A172 (cell line): ENCODE measurements at places on chromosomes 1 and 21.
A peak's percentile ranks its signal among the peaks of the same experiment; 100 is the strongest.

DNA sequence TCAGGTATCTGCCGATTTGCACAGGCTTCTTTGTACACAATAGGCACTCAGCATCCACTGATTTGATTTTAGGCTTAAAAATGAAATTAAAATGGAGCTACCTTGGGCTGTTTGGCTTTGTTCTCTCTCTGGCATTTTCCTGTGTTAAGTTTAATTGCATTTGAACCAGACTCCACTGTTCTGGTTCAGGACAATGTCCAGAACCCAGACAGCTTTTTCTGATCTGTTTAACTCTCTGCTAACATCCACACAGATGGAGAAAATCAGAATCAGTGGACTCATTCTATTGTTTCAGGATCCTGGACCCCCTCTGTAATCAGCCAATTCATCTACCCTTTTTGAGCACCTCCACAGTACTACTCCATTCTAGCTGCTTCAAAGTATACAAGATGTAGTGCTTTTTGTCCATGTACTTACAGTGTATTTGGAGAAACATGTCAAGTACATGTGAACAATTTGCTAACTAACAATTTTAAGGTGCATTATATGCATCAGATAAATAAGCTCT, 248.1 kb downstream of the PTBP2 start:
- no peak for DNase-seq

GRCh38 chr1:222892137-222892769, 77.4 kb downstream of the DISP1 start:
- no peak for DNase-seq

- DNase-seq, result no peak
Measured at GRCh38 chr1:88799491-88799890, 91.9 kb downstream of the GTF2B start.

DNA sequence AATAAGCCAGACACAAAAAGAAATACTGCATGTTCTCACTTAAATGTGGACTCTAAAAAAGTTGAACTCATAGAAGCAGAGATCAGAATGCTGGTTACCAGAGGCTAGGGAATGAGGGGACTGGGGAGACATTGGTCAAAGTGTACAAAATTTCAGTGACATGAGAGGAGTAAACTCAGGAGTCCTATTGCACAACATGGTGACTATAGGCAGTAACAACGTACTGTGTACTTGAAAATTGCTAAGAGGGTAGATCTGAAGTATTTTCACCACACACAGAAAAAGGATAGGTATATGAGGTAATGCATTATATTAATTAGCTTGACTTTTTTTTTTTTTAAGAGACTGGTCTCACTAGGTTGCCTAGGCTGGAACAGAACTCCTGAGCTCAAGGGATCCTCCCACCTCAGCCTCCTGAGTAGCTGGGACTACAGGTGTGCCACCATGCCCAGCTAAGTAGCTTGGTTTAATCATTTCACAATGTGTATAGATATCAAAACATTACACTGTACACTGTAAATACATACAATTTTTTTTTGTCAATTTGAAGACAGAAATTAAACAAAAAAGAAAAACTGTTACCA, 7.4 kb downstream of the ZNF496 start:
- no peak for DNase-seq

DNA sequence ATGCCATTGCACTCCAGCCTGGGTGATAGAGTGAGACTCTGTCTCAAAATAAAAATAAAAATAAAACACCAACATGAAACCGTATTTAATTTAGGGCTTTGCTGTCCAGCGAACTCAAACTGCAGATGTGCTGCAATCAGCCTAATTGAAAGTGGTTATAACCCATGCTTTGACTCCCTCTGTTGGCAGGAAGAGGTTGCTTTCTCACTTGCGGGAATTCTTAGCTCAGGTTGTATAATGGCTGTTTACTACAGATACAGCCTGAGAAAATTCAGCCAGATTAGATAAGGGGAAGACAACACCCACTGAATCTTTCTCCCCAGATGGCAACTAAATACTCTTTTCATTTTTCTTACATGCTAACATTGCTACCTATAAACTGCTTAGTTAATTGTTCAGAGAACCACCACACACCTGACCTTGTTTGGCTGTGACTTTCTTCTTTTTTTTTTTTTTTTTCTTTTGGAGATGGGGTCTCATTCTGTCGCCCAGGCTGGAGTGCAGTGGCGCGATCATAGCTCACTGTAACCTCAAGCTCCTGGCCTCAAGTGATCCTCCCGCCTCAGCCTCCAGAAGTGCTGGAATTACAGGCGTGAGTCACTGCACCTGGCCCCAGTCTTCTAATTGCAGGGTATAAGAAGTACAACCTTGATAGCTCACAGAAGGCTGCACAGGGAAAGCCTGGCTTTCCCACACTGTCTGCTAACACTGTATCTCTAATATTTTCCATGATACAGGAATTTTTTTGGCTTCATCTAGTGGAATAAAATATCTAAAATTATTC, 34.6 kb downstream of the DNTTIP2 start:
- peak; percentile 78 for DNase-seq

- DNase-seq, result peak; percentile 98
Measured at GRCh38 chr1:45802343-45803298, 791 bp upstream of the MAST2 start.

GRCh38 chr1:192225703-192226102, 67.4 kb downstream of the RGS18 start:
- peak; percentile 53 for DNase-seq

DNA sequence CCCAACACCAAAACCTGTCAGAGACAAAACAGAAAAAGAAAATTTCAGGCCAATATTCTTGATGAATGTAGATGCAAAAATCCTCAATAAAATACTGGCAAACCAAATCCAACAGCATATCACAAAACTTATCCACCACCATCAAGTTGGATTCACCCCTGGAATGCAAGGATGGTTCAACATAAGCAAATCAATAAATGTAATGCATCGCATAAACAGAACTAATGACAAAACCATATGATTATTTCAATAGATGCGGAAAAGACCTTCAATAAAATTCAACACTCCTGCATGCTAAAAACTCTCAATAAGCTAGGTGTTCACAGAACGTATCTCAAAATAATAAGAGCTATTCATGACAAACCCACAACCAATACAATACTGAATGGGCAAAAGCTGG, 3.8 kb upstream of the OR2L5 start:
- no peak for DNase-seq

DNA sequence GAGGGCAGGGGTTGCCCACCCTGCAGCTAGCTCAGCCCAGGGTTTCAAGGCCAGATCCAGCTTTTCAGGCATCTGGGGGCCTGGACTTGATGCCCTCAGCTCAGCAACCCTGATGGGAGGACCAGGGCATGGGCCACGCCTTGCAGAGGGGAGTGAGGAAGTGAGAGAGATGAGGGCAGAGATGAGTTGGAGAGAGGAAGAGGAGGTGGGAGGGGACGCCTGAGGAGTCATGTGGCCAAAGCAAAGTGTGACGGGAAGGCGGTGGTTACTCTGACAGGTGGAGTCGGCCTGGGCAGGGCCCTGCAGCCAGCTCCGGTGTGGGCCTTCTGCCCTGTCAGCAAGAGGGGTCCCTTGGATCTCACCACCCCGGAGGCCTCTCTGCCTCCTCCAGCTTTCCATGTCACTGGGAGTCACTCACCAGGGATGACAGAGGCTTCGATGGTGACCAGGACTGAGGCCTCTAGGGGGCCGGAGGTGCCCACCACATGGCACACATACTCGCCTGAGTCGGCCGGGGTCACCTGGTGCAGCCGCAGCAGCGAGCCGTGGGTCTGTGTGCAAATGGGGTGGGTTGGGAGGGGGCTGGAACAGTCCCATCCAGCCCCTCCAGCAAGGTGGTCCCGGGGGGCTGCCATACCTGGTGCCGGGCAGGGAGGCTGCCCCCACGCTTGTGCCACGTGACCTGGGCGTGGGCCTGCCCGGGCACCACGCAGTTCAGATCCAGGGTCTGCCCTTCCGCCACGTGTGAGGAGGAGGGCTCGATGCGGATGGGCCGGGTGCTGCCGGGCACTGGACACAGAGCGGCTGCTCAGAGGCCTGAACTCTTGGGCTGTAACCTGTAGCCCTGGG, 40.4 kb downstream of the LDLRAD2 start:
- no peak for DNase-seq

DNA sequence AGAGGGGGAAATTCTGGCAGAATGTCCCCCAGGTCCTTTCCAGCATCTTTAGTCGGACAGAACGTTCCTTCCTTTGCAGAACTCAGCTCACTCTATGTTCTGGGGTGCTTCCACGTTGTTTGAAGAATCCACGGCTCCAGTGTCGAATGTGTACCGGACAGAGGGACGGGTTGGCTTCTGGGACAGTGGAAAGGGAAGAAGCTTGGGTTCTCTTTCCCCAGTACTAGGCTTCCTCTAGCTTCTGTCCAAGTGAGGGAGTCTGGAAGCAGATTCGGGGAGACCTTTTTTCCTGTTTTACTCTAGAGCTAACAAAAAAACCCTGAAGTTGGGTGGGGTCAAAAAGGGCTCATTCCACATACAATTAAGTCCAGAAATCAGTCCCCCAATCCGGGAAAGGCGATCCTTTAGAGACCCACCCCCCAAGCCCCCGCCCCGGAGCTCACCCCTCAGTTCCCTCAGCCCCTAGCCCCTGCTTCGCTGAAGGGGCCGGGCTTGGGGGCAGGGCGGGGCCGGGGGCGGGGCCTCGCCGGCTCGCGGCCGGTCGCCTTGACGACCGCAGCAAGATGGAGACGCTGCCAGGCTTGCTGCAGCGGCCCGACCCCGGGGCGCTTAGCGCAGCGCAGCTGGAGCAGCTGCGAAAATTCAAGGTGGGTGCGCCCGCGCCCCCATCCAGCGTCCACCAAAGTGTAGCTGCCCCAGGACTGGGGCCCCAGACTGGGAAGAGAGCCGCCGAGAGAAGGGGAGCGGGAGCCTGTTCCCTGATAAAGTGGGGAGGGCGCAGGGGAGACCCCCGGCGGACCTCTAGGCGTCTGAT, at the start of gene RIIAD1:
TSS of gene RIIAD1 (plus strand) at position 549 of the 814 bp plus-strand sequence. CDS start at position 564, 15 bp downstream.
- no peak for DNase-seq

DNA sequence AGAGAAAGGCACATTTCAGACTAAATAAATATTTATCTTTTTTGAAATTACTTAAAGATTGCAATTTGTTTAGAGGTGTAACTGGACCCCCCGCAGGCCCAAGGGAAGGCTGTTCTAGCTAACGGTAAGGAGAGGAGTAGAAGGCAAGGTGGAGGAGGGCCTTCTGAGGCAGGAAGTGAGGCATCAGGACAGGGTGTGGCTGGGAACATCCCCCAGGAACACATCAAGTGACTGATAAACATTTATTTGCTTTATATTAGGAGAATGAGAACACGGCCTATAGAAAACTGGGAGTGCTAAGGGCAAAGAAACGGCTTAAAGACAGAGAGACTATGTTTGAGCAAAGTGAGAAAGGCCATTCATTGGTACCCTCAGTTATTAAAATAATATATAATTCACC, 23.2 kb downstream of the HIVEP3 start:
- peak; percentile 90 for DNase-seq

DNA sequence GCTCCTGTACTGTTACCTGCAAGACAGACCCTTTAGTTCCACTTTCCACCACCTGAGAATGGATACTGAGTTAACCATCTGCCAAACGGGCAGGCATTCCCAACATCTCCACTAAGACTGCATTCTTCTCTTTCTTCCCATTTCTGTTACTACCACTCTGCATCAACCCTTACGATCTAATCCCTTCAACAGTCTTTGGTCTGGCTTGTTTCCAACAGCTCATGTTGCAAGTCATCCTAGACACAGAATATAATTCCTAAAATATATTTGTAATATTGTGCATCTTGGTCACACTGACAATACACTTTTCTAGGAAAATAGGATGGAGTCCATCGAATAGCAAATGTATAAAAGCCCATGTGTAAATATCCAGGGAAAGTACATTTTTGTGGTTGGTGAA, 166.7 kb downstream of the SIPA1L2 start:
- no peak for DNase-seq

GRCh38 chr1:51188230-51188629, 47.8 kb upstream of the RNF11 start:
- no peak for DNase-seq

DNA sequence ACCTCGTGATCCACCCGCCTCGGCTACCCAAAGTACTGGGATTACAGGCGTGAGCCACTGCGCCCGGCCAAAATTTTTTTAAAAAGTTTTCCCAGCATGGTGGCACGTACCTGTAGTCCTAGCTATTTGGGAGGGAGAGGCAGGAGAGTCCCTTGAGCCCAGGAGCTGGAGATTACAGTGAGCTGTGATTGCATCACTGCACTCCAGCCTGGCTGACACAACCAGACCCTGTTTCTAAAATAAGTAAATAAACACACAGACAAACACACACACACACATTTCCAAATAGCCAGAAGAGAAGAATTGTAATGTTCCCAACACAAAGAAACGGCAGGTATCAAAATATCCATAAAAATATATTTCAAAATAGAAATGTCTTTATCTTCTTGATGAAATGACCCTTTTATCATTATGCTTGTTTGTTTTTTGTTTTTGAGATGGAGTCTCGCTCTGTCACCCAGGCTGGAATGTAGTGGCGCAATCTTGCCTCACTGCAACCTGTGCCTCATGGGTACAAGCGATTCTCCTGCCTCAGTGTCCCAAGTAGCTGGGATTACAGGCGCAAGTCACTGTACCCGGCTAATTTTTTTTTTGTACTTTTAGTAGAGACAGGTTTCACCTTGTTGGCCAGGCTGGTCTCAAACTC, 9.3 kb downstream of the HES2 start:
- no peak for DNase-seq

- no peak for DNase-seq
Measured at GRCh38 chr21:41098481-41099042, 69.4 kb upstream of the BACE2 start.

- DNase-seq, result peak; percentile 17
Measured at GRCh38 chr1:21604208-21604957, 64.8 kb downstream of the RAP1GAP start.

- DNase-seq, result no peak
Measured at GRCh38 chr1:43063394-43064219, 104.9 kb upstream of the SLC2A1 start.

DNA sequence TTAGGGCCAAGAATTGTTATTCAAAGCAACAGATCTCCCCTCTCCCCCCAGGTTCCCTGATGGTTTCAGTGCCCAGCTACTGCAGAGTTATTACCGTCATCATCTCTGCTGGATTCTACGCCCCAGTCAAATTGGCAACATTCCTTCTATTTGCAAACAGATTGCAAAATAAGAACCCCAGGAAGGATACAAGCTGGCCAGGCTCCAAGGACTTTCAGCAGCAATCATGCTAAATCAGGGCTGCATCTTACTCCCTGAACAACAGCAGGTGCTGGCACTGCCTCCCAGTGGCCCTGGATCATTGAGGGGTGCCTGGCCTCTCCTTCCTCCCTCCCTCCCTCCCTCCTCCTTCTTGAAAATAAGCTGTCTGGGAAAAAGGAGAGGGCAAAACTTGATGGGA, 521.6 kb upstream of the BEND5 start:
- DNase-seq, result no peak

- DNase-seq, result peak; percentile 23
Measured at GRCh38 chr1:58922302-58923089, 138.6 kb upstream of the JUN start.
